Calu3 (cell line): ENCODE measurements at places on chromosomes 6 and 20. TPM values are rescaled to one million over a fixed set of nuclear protein-coding genes. Genes with fewer than 3 reads are reported as not detected.

GRCh38 chr20:49233226-49233625 is 14.0 kb downstream of the DDX27 start:
- no peak for DNase-seq

GRCh38 chr20:59299945-59300332 is 472 bp upstream of the EDN3 start:
- DNase-seq: no peak

DNA sequence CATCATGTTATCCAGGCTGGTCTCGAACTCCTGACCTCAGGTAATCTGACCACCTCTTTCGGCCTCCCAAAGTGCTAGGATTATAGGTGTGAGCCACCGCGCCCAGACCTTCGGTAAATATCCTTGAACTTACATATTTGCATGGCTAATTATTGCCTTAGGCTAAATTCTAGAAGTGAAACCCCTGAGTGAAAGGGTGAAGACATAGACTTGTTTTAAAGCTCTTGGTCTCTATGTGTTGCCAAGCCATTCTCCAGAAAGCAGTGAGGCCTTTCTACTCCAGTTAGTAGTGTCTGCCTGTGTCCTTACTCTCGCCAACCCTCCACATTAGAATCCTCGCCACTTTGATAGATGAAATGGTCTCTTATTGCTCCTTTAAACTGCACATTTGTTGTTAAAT is 2.6 kb upstream of the NOTCH4 start:
- no peak for DNase-seq

GRCh38 chr6:15309611-15310283 is 63.9 kb downstream of the JARID2 start:
- DNase-seq: no peak

GRCh38 chr6:1524040-1524480 is 85.7 kb upstream of the FOXC1 start:
- peak; percentile 82 for DNase-seq

DNA sequence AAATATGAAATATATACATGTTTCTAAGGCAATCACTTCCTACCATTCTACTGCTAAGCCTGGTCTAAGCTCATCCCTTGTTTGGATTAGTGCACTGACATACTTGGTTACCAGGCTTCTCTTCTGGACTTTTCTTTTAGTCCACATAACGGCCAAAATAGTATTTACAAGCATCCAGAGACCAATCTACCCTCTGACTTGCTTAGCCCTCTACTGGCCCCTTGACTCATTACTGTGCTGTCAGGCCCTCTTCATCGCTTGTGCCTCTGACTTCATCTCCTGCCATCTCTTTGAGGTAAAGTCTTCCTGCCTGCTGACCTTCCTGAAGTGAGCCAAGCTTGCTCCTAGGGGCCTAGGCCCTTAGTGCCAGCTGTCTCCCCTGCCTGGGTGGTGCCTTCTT is 35.1 kb downstream of the TULP4 start:
- DNase-seq: no peak

- no peak for DNase-seq
Observed at GRCh38 chr6:107811591-107812218, 12.4 kb downstream of the SCML4 start.

DNA sequence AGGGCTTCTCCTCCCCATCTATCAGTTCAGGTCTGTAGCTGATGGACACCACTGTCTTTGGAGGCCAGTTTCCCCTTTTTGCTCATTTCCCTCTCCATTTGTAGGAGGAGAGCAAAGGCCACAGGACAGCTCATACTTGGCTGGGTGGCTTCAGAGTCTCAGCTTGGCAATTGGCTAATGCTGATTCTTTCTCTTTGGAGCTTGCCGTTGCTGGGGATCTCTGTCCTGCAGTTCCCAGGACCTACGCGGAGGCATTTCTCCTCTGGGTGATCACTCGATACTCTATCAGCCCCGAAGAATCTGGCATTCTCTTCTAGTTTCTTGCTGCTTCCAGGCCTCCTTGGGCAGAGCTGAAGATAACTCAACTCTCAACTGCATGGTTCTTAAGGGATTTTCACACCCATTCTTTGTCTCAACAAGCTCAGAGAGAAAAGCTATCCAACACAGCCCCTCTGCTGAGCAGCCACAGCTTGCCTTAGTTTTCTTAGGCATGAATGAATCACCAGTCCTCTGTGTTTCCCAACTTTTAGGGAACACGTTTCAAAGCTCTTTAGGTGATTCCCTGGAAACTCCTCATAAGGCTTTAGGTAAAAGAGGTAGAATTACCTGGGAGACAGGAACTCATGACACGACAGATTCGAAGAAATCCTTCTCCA is 19.2 kb upstream of the SSR1 start:
- DNase-seq: no peak

GRCh38 chr6:79898076-79898475 is 49.3 kb downstream of the ELOVL4 start:
- no peak for DNase-seq

DNA sequence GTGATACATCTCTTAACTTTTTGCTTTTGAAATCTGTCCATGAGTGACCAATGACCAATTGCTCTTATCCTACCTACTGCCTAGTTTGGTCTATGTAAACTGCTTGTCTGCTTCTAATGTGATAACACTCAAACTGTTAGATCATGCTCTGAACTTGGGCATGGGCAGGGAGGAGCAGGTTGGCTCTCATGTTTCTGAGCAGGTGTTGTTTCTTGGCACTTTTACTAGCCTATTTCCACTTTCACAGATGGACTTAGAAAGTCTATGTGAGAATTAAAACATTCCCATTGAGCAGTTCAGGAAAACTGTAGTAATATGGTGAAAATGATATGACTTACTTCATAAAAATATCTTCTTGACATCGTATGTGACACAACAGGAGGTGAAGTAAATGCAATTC is 538.4 kb downstream of the HACE1 start:
- DNase-seq: no peak

DNA sequence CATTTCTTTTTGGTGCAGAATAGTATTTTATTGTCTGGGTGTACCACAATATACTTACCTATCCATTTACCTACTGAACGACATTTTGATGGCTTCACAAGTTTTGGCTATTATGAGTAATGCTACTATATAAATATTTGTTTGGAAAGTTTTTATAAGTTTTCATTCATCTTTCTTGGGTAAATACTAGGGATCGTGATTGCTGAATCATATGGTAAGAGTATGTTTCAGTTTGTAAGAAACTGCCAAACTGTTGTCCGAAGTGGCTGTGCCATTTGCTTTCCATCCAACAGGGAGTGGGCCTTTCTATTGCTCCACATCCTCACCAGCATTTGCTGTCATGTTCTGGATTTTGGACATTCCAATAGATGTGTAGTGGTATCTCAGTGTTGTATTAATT is 104.2 kb downstream of the CDYL start:
- no peak for DNase-seq

GRCh38 chr20:8223091-8223870 is 91.2 kb downstream of the PLCB1 start:
- no peak for DNase-seq

- peak; percentile 28 for DNase-seq
Observed at GRCh38 chr20:23995905-23996666, 7.5 kb upstream of the GGTLC1 start.

DNA sequence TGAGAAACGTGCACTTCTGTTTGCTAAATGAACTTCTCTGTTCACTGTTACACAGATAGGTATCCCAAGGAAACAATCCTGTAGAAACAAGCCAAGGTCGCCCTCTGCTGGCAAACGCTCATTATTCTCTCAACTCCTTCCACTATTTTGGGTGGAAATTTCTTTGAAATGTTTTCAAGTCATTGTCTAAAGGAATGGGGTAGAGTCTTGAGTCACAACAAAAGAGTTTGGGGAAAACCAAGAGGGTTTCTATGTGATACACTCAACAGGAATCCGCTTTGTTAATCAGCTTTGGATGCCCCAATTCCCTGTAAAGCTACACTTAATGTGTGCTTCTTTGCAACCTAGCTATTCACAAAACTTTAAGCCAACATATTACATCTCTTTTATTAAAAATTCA is 4.6 kb upstream of the RAE1 start:
- peak; percentile 85 for DNase-seq

DNA sequence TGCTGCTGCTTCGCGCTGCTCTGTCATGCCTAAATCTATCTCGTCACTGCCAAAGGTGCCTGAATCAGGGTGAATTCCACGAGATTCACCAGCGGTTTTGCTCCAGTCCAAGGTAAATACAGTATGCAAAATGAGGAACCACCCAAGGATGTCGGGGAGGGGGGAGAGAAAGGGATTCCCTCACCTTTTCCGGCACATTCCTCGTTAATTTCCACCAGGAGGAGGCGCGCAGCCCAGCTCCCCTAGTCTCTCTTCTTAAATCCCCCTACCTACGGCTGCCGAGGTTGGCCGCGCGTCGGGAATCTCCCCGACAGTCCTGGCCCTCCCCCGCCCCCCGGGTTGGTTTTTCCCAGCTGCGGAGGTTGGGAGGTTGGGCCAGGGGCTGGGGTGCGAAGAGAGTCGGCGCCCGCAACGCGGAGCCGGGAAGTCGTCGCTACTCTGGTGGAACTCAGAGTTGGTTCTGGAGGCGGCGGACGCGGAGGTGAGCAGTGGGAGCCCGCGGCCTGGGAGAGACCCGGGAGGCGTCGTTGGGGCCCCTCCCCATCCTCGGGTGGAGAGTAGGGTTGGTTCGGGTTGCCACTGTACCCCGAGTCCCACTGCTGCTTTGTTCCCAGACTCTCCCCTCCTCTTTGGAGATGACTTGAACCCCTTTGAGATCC is at the start of gene TPBG:
Gene TPBG, plus strand, starts transcription at position 390 of the 659 bp plus-strand sequence. CDS start 1,145 bp downstream, outside the sequence.
- DNase-seq: peak; percentile 77

DNA sequence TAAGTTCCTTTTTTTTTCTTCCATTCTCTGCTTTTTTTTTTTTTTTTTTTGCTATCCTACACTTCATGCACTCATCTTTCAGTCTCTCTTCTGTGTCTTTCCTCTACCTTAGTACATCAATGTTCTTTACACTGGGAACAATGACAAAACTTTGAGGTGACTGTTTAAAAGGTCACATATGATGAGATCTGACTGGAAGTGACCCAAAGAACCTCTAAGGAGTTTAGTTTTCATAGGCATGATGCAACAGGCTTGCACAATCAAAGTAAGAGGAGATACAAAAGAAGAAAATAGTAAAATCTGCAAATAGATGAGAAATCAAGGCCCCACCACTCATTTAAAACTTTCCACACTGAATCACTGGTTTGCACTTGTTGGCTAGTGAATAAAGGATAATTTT is 840.8 kb downstream of the TBC1D32 start:
- no peak for DNase-seq

DNA sequence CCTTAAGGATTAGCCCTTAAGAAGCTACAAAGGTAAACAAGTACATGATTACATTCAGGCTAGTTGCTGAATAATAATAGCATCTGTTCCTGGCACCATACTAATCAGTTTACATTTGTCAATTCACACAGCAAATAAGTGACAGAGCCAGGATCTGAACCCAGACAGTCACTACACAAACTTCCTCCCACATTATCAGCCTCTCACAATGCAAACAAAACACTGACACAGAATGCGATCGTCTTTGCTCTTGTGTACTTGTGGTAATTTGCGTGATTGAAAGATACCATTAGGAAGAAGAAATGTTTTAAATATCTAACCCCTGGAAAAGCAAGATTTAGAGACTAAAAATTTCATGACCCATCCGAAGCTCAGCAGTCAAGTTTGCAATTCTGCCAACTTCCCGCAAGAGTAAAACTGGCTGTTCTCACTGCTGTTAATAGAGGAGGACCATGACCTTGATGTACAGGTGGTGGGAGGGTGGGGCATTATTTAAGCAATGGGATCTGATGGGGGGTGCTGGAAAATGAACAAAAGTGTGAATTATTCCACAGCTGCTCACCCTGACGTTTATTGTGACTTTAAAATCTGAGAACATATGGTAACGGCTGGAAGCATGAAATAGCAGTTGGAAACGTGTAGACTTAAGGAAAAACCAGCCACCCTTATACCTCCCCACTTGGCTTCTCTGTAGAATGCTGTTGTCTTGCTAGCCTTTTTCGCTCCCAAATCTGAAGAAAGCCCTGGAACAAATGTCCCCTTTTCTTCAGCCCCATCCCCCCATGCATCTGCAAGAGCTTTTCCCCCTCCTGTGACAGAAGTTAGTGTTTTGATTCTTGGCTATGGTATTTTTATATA is 95.3 kb upstream of the ARMC2 start:
- DNase-seq: no peak

- no peak for DNase-seq
Observed at GRCh38 chr6:32198866-32199265, 6.4 kb upstream of the GPSM3 start.

DNA sequence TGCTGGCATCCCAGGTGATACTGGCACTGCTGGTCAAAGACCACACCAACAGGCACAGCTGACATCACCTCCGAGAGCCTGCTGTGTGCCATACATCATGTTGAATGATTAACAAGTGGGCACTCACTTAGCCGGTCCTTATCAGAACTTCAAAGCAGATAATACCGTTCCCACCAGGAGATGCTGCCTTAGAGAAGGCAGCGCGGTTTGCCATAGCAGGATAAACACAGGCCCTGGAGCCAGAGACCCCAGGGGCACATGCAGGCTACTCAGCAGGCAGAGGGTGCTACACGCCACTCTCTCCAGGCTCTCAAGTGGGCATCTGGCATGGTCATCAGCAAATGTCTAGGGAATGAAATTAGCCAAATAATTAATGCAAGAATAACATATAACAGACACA is 86.5 kb upstream of the CST7 start:
- no peak for DNase-seq

- DNase-seq: no peak
Observed at GRCh38 chr6:43870660-43871061, 100.7 kb downstream of the VEGFA start.

DNA sequence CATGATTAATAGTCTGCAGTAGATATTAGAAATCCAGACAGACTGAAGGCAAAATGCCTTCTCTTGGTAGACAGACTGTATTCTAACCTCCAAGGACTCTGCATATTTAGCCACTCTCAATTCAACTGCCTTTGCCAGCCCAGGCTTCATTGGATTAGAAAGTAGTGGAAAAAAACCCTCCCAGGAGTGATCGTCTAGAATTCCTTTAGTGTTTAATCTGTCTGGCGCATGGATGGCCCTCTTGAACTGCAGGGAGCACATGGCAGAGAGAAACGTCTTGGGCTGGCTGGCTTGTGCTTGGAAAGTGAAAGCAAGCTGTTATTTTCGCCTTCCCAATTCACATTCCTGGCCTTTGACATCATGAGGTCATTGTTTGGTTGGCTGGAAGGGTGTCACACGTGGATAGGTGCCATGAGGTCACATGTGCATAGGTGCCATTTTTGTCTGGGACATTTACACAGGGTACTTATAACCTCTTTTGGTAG is 30.9 kb upstream of the NEDD9 start:
- DNase-seq: peak; percentile 51

The VTA1 gene
- 32.4 and 35.5 TPM in 2 replicates for total RNA-seq

The HLA-DOB gene
- total RNA-seq: 0.97 and 2.2 TPM in 2 replicates

The TMEM217 gene
- total RNA-seq: 0.99 and 1.5 TPM in 2 replicates

The RNF144B gene
- total RNA-seq: 7.4 and 12.1 TPM in 2 replicates

The OPRM1 gene
- total RNA-seq: not detected in 2 replicates

The OR2H1 gene
- not detected in 2 replicates for total RNA-seq
